ENCODE measurements at places on chromosomes 2 and 18. TPM values are rescaled to one million over a fixed set of nuclear protein-coding genes. Genes with fewer than 3 reads are reported as not detected.

GRCh38 chr18:74351354-74351753 is 35.7 kb downstream of the C18orf63 start:
- no peak for DNase-seq

GRCh38 chr18:53798516-53798915 is 426.0 kb downstream of the MBD2 start:
- DNase-seq: no peak

DNA sequence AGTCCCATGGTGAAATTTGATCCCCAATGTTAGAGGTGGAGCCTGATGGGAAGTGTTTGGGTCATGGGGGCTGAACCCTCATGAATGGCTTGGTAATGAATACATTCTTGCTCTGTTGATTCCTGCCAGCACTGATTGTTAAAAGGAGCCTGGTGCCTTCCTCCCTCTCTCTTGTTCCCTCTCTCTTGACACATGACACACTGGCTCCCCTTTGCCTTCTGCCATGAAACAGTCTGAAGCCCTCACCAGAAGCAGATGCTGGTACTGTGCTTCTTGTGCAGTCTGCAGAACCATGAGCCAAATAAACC is 30.6 kb upstream of the EPC2 start:
- DNase-seq: no peak

DNA sequence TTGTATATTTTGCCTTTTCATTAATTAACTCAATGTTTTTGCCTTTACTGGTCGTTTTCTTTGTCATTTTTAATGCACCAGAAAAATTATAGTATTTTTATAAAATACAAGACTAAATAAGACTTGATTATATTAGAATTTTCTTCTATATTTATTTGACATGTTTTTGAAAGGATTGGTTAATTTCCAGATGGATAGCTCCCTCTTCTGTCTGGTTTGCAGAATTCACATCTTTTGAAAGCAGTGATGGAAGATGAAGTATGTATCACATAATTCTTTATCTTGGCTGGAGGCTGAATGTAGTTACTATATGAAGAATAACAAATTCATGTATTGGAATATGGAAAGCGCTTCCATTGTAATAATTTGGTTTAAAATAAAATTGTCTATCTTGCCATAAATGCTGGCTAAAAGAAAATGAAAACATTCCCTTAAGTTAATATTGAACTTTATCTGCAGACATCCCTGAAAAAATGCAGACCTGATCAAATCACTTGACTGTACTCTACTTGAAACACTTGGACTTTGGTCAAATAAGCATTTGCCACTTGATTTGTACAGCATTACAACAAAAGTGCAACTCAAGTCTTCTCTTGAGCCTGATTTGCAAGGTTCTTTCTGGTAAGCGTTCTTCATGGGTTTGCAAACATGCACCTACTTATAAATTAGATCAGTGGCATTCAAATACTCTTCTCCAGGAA is 86.3 kb upstream of the EFEMP1 start:
- DNase-seq: no peak

- DNase-seq: no peak
These were observed 54.8 kb upstream of the ZC3H15 start for GRCh38 chr2:186431306-186431705.

ASB18 gene
- polyA plus RNA-seq: not detected

IL37 gene
- polyA plus RNA-seq: 0.26 TPM

FSHR gene
- not detected for polyA plus RNA-seq

IL1A gene
- polyA plus RNA-seq: 0.31 TPM
